Uterus (tissue), 4 donors: ENCODE measurements at places on chromosomes 4 and X. TPM values are rescaled to one million over a fixed set of nuclear protein-coding genes. Genes with fewer than 3 reads are reported as not detected.

Gene TNMD
- not detected for total RNA-seq

Gene ATP8A1
- 28.5 TPM for total RNA-seq

Gene AP1AR
- total RNA-seq = 13.8 TPM

Gene CSN1S1
- not detected for total RNA-seq

Gene RPL10
- 2,407 TPM for total RNA-seq

Gene ZNF674
- total RNA-seq = 7.8 TPM

Gene SMAD1
- total RNA-seq = 29.1 TPM

Gene MAOA
- total RNA-seq = 90.6 TPM

Gene LRAT
- total RNA-seq = not detected

Gene HS3ST1
- 5.0 TPM for total RNA-seq

Gene PSAPL1
- not detected for total RNA-seq

Gene TENM3
- total RNA-seq = 5.9 TPM

Gene AFF2
- 7.9 TPM for total RNA-seq

Gene OPRPN
- not detected for total RNA-seq

Gene MAGEB17
- not detected for total RNA-seq

Gene ERAS
- total RNA-seq = 0.46 TPM
